ENCODE measurements at places on chromosomes 13 and 19.

DNA sequence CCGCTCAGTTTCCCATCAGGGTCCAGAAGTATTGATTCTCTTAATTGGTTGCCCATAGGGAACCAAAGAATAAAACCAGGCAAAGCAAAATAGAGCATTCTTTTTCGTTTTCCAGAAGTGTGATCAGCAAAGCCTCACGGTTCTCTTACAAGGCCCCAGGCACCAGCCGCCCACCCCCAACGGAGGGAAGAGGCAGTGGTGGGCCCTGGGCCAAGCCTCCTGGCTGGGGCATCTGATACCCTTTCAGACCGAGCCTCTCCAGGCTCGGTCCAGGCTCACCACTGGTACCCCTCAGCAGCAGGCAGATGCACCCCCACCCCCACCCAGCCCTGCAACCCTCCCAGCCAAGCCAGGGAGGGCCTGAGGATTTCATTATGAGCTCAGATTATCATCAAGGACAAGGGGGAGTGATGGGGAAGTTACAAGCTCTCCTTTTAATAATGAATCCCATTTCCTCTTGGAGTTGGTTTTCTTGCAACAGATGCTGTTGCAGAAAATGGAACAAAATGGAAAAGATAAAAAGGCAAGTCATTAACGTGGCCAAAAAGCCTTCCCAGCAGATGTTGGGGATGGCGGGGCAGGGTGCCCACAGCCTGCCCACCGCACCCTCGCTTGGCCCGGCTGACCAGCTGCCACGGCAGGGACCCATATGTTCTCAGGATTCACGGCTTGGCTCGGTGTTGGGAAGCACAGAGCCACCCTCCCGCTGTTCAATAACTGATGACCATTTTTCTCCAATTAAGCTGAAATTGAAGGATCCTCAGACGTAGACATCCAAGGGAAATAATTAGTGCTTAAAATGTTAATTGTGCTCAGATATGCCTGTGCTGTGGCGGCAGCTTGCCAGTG lies 45.9 kb upstream of the KCTD15 start:
- no peak for DNase-seq

GRCh38 chr19:19062454-19063182 lies 1.2 kb upstream of the SLC25A42 start:
- DNase-seq = no peak

DNA sequence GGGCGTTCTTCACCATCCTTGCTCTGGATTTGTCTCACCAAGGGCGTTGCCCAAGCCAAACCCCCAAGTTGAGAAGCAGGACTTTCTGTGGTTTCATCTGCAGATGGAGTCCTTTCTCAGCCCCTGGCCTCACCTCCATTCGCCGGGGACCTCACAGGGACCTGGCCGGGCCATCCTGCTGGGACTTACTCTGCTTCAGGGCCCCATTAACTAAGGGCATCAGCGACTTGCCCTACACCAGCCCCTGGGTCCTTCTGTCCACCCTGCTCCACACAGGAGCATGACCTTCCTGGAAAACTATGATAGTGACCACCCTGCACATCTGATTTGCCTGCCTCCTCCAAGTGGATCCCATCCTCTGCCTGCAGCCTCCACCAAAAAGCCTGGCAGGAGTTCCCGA lies 47.2 kb upstream of the SPACA7 start:
- no peak for DNase-seq

- DNase-seq = no peak
These were observed 18.6 kb downstream of the DOCK9 start for GRCh38 chr13:98959291-98959690.

DNA sequence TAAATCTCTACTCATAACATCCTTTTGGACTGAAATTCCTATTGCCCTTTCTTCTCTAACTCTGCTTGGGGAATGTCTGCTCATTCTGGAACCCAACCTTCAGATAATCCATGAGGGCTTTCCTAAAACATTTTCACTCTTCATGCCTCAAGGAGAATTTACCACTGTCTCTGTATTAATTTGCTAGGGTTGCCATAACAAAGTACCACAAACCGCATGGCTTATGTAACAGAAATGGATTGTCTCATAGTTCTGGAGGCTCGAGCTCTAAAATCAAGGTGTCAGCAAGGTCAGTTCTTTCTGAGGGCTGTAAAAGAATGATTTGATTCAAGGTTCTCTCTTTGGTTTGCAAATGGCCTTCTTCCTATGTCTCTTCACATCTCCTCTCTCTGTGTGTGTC lies 209.7 kb downstream of the LACC1 start:
- DNase-seq = no peak

GRCh38 chr19:12695997-12696365 lies 450 bp downstream of the FBXW9 start:
- DNase-seq = no peak

- no peak for DNase-seq
These were observed 29.9 kb downstream of the ATP7B start for GRCh38 chr13:51981355-51981754.

DNA sequence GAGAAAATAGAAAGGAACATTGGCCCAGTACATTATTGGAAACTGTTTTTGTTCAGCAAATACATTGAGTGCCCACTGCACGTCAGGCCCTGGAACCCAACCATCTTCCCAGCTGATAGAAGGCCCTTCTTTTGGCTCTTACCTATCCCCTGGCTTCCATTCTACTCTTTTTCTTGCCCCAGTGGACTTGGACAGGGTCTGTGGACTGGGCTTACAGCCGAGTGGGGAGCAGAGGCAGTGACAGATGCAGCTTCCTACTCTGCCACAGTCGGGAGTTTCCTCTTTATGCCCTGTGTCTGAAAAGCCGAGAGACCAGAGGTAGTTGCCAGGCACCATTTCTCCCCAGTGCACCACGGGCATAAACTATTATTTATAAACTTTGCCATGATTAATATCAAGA lies 70.4 kb downstream of the ARHGAP35 start:
- DNase-seq = no peak

DNA sequence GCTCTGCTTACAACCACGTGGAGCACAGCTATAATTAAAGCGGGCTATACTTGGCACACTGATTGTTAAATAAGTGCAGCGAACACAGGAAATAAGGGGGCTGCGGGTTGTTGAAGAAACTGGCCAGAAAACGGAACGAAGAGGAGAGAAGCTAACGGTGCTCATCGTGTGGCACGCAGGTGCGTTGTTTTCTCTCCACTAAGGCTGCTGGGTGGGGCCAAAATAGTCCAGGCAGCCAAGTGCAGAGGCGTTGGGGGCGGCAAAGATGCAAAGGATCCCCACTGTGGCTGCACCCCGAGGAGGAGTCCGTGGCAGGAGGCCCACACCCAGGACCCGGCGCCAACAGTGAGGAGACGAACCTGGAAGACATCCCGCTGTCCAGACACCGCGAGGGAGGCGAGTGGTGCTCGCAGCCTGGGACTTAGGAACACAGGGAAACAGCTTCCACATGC lies 8.1 kb upstream of the ARL11 start:
- no peak for DNase-seq

GRCh38 chr13:113040597-113041292 lies 64.8 kb upstream of the F7 start:
- DNase-seq = no peak

- no peak for DNase-seq
These were observed 75.6 kb downstream of the SPACA7 start for GRCh38 chr13:112451512-112452379.

- no peak for DNase-seq
These were observed 25.9 kb downstream of the RCBTB2 start for GRCh38 chr13:48507021-48507420.

- DNase-seq = no peak
These were observed 105.5 kb downstream of the MBNL2 start for GRCh38 chr13:97327506-97328221.
